Fibroblast of skin of back (primary cell): ENCODE measurements at places on chromosomes 4 and X.

DNA sequence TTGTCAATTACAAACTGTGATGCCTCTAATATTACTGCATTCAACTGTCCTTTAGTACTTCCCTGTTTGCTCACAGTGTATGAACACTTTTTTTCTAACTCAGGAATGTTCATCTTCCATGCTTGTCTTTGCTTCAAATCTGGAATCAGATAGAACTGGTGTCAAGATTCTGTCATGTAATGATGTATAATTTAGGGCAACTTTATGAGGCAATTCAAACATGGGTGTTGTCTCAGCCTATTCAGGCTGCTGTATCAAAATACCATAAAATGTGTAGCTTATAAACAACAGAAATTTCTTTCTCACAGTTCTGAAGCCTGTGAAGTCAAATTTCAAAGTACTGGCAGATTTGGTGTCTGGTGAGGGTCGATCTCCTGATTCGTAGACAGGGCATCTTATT lies 1012.9 kb downstream of the RAB28 start:
- no peak for DNase-seq

DNA sequence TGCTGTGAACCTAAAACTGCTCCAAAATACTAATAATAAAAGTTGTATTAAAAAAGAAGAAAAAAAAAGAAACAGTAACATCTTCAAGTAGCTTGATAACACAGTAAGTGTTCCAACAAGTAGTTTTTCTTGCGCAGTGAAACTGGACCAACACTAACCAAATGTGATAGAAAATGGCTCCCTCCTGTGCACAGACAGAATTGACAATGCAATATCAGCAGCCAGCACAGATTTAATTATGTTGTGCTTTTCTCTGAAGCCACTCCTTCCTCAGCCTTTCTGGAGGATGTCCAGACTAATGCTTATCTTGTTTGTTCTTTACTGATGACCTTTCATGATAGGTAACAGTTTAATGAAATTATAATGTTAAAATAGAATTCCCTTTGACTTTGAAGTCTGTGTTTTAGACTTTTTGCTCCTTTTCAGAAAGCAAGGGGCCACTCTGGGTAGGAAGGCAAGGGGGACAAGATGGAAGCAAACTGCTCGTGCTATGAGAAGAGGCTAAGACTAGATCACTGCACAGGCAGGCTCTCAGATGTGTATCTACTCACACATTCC lies 147.1 kb upstream of the RPL34 start:
- DNase-seq: no peak

- no peak for DNase-seq
These were observed 195.1 kb upstream of the ATP6AP2 start for GRCh38 chrX:40385682-40386081.

- DNase-seq: no peak
These were observed 29.4 kb downstream of the TRPC5 start for GRCh38 chrX:112053169-112053568.
